ENCODE measurements at places on chromosomes 1 and 21.
A peak's percentile ranks its signal among the peaks of the same experiment; 100 is the strongest.

DNA sequence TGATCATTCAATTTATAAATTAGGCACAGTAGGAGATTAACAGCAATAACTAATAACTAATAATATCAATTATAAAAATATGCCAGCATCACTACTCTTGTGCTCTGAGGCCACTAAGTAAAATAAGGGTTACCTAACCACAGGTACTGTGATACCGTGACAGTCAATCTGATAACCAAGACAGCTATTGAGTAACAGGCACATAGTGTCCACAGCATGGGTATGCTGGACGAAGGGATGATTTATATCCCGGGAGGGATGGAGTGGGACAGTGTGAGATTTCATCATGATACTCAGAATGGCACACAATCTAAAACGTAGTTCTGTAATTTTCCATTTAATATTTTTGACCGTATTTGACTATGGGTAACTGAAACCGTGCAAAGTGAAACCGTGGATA lies 39.4 kb downstream of the CD46 start:
- DNase-seq: no peak

DNA sequence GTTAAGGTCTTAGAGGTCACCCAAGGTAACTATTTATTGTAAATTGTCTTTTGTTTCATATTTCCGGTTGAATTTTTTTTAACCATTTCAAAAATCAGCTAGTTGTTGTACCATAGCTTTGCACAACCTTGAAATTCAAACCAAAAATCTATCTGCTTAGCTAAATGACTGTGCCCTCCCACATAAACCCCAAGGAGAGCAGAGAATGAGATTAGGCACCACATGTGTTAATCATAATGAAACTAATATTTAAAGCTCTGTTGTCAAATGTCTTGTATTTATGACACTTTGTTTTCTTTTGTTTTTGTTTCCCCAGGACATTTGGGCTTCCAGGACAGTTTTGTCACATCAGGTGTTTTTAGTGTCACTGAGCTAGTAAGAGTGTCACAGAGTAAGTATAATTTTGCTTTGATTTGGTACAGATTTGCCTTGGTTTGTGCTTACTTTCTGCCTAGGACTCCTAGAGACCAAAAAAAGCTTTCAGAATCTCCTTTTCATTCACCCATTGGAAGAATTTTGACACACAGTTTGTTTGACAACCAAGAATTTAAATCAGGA lies 249.9 kb downstream of the NFIA start:
- no peak for DNase-seq

DNA sequence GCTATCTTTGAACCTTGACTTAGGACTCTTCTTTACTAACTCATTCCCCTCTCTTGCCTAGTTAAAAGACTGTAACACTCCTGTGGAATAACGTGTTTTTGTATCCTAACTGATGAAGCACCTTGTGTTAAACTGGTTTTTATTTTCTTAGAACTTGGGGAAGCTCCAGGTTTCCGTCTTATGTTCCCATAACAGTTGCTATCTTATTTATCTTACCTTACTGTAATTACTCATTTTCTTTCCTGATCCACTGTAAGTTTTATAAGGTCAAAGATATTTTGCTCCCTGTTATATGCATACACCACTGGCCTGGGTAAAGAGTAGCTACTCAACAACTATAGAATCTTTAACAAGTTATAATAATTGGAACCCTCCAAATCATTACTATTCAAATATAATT lies 43.1 kb downstream of the RPL5 start:
- no peak for DNase-seq

DNA sequence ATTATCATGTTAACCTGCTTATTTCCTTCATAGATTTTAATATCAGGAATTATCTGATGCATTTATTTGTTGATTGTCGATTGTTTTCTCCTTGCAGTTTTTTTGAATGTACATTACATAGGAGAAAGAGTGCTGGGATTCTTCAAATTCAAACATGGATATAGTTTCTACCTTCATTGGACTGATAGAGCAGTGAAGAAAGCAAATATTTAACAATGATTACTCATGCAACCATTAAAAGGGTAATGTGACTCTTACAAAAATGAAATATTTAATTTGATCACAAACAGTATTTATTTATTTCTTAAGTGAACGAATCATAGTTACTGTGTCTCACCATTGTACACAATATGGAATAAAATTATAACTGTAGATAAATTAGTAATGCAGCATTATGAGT lies 350.9 kb downstream of the BRINP3 start:
- no peak for DNase-seq

- DNase-seq: peak; percentile 76
Measured at GRCh38 chr1:47189844-47190508, at the start of gene PDZK1IP1. Gene PDZK1IP1, minus strand, starts transcription at chr1:47190036. Its CDS starts 104 bp downstream, at chr1:47189932.

GRCh38 chr1:205972081-205972480 lies 28.8 kb upstream of the SLC26A9 start:
- no peak for DNase-seq
